Astrocyte of the cerebellum (primary cell): ENCODE measurements at places on chromosomes 7 and 10.

GRCh38 chr10:5583525-5584175 lies 58.9 kb downstream of the CALML3 start:
- peak; percentile 72 for DNase-seq

DNA sequence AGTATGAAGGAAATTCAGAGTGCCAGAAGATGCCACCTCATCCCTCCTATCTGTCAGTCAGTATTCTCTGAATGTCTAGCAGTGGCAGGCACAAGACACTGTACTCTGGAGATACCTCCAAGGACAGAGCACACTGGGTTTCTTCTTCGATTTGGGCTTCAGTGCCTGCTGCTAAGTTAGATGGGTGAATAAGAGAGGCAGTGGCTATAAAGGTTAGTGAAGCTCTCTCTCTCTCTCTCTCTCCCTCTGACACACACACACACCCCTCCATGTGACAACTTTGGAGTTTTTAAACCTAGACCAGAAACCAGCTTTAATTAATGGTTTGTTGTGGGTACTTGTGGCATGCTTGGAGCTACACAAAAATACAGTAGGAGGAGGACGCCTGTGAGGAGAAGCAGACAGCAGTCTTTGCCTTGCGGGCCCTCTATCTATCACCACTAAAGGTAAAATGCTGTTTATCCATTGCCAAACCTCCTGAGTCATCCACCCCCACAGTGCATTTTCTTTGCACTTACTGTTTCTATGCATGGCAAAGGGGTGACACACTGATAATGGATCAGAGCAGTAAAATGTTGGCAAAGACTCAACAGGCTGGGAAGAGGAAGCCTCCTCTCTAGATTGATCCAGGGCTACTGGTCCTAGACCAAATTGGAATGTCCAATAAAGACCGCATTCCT lies 102.5 kb downstream of the TRIL start:
- DNase-seq: peak; percentile 86

- no peak for DNase-seq
Measured at GRCh38 chr10:24251547-24251946, 42.6 kb downstream of the KIAA1217 start.

- no peak for DNase-seq
Measured at GRCh38 chr10:124671486-124672075, 72.6 kb downstream of the FAM53B start.

- no peak for DNase-seq
Measured at GRCh38 chr7:121544238-121544637, 148.1 kb upstream of the FAM3C start.

DNA sequence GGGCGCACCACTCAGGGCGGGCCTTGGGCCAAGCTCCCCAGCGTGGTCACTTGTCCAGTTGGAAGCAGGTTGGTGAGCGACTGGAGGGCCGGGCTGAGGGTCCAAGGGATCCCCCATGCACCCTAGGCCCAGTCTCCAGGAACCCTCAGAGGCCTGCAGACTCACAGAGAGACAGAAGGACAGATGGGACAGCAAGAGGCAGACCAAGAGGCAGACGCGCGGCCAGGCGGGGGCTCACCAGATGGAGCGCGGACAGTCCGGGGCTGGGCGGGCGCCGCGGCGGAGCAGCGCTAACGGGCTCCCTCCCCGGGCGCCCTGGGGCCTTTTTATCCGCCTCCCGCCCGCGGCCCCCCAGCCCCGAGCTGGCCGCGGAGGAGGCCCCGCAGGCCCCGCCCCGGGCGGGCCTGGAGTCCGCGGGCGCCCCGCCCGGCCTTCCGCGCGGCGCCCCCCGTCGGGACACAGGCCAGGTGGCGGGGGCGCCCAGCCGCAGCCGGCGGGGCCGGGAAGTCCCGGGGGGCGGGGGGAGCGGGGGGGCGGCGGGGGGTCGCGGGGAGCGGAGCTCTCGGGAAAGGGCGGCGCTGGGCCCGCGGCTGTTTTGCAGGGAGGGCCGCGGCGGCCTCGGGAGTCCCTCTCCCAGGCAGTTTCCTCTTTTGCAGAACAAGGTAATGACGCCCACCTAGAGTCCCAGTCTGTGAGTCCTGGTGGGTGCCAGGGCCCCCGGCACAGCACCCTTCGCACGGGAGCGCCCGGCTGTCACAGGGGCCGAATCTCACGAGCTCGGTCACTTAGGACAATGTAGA lies at the start of gene LOXL4:
Gene LOXL4 (minus strand): TSS at position 301 of the 800 bp plus-strand sequence. CDS start 5,175 bp downstream, outside the sequence.
- DNase-seq: no peak

- DNase-seq: no peak
Measured at GRCh38 chr7:108570146-108570755, 577 bp downstream of the DNAJB9 start.

DNA sequence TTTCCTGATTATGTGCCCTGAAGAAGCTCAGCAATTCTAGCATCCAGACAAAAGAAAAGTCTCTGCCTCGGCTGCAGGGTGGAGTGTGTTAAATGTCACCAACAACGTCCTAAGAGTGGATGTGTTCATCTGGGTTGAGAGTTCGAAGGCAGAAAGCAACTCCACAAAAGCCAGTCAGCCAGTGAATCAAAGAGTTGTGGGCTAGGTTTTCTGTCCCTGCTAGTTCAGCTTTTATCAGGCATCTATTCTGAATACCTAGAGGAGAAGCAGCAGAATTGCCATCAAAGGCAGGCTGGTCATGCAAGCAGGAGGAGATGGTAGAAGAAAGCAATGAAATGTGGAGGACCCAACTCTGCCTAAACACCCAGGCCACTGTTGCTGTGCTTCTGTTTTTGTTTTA lies 205.2 kb downstream of the KLF6 start:
- DNase-seq: no peak

GRCh38 chr10:83045731-83046130 lies 1093.6 kb upstream of the GHITM start:
- no peak for DNase-seq

GRCh38 chr10:7121154-7121797 lies 289.6 kb downstream of the SFMBT2 start:
- peak; percentile 13 for DNase-seq

DNA sequence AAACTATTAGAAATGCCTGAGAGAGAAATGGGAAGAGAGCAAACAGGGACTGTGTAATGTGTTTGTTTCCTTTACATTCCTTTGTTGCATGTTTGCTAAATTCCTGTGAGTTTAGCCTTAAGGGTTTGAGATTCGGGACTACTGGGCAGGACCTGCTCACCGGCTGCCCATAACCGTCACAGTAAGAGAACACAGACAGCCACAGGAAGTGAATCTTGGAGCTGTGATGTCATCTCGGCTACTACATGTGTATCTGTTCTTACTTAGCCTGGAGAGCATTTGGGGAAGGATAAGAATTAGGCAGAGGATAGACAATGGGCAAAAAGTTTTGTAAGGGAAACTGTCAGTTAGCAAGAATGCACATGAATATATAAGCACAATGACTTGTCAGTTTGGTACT lies 485.1 kb upstream of the KLF6 start:
- DNase-seq: no peak

- DNase-seq: no peak
Measured at GRCh38 chr7:77837966-77838365, 39.4 kb downstream of the PHTF2 start.

- no peak for DNase-seq
Measured at GRCh38 chr7:74121401-74122249, 38.0 kb downstream of the LIMK1 start.

GRCh38 chr10:16724509-16724908 lies 92.7 kb downstream of the RSU1 start:
- no peak for DNase-seq

GRCh38 chr7:91796122-91796521 lies 84.4 kb downstream of the MTERF1 start:
- no peak for DNase-seq
